ENCODE measurements at places on chromosomes 2 and 18.

GRCh38 chr2:23361152-23361551 is 23.8 kb upstream of the KLHL29 start:
- DNase-seq = no peak

- no peak for DNase-seq
These were observed 128.6 kb upstream of the TLK1 start for GRCh38 chr2:171289316-171289715.

- DNase-seq = no peak
These were observed 35.0 kb downstream of the SLC3A1 start for GRCh38 chr2:44310287-44310686.

DNA sequence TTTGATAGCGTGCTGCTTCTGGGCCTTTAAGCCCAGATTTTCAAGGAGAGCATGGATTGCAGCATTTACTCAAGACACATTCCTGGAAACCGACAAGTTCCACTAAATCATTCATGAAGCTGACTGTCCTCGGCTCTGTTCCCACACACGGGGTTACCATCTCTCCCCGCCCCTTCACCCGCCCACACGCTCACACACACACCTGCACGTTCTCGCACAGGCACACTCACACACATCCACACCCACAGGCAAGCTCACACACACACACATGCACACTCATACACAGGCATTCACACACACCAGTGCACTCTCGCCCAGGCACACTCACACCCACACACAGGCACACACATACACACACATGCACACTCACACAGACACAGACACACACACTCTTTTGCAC is 150.0 kb upstream of the AGAP1 start:
- no peak for DNase-seq

DNA sequence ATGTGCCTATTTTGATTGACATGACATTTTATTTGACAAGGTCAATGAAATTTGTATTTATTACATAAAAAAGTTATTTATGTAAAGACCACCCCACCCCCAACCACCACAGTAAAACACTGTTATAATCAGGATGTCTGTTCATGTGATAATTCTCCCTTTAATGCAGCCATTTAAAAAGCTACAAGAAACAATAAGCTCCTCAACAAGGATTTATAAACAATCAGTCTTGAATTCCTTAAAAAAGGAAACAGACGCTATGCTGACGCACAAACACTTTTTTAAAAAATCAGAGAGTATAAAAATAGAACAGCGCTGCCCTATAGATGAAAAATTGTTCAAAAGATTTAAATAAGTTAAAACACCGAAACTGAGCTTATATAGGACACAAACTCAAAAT is 102.2 kb downstream of the SOS1 start:
- DNase-seq = no peak

GRCh38 chr2:34831096-34831495 is 1232.0 kb upstream of the FAM98A start:
- DNase-seq = no peak

GRCh38 chr2:231512222-231512621 is 18.0 kb downstream of the NMUR1 start:
- DNase-seq = peak; percentile 23

DNA sequence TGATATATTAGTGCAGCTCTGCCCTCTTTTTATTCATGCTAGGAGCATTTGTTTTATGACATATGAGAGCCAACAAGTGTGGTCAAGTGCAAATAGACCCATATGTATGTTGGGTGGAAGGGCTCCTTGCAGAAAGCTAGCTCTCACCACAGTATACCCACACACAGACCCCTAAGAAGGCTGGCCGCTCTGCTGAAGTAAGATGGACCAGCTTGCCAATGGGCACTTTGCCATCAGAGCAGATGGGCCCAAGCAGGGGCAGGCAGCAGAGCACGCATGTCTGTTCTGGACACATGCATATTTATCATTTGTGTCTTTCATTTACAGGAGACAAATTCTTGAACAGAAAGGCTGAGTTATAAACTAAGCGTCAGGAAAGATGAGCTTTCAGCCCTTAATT is 187.5 kb upstream of the DTNA start:
- no peak for DNase-seq

DNA sequence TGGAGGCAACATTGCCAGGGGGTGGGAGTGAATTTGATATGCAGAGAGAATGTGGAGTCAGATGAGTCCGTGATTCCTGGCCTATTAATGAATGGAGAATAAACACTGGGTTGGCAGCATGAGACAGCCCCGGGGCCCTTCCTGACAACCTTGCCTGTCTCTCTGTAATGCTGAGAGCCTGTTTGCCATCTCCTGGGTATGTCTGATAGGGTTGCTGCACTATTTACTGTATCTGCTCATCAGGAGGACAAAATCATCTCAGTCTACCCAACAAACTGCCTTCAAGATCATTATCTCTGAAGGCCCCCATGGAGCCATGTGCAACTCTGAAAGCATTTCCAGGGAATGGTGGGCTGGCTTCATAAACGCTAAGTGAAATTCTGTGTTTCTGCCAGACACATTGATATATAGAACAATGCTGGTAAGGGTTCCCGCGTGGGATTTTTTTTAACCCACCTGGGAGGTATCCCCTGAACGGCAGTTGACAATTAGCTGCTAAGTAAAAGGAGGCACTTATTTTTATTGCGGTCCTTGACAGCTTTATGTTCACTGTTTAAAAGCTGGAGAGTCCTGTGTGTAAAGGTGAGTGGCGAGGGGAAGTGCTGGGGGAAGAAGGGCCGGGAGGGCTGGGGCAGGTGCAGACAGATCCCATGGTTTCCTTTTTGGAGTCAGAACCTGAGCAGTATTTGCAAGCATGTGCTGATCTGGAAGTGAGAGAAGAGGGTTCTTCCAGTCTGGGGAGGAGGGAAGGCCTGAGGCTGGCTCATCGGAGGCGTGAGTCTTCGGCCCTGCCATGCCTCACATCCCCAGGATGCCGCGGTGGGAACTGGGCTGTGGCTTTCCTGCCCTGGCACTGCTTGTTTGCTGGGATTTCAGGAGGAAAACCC is 64.8 kb downstream of the ARHGAP25 start:
- DNase-seq = no peak

DNA sequence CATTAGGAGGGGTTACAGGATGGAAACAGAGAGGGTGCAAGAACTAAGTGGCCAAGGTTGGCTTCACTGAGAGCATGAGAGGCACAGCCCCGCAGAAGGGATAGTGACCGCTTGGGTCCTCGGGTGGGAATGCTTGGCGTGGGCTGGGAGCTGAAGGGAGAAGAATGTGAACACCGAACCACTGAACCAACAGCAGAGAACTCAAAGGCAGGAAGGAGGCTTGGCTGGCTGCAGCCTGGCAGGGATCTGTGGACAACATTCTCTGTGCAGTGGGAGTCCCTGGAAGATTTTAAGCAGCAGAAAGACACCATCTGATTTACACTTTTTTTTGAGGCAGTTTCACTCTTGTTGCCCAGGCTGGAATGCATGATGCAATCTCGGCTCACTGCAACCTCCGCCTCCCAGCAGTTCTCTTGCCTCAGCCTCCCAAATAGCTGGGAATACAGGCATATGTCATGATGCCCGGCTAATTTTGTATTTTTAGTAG is 33.9 kb downstream of the SOWAHC start:
- no peak for DNase-seq

GRCh38 chr18:57534511-57534909 is 52.0 kb downstream of the FECH start:
- DNase-seq = no peak

Data from neural crest cell (in vitro differentiated cells).